ENCODE measurements at places on chromosomes 7 and 10. TPM values are rescaled to one million over a fixed set of nuclear protein-coding genes. Genes with fewer than 3 reads are reported as not detected.
A peak's percentile ranks its signal among the peaks of the same experiment; 100 is the strongest.

- no peak for DNase-seq
Observed at GRCh38 chr7:55180963-55181542, 162.2 kb downstream of the EGFR start.

GRCh38 chr7:77799078-77799964 is 748 bp downstream of the PHTF2 start:
- DNase-seq = peak; percentile 30

- DNase-seq = no peak
Observed at GRCh38 chr10:119701861-119702260, 24.0 kb upstream of the INPP5F start.

- no peak for DNase-seq
Observed at GRCh38 chr7:104367926-104368325, 39.5 kb downstream of the LHFPL3 start.

VSTM4 gene
- total RNA-seq = 1.7 TPM

GRCh38 chr7:2948749-2949148 is 94.9 kb downstream of the CARD11 start:
- DNase-seq = no peak

MBL2 gene
- 0.17 TPM for total RNA-seq

MET gene
- total RNA-seq = 254 TPM

- DNase-seq = no peak
Observed at GRCh38 chr10:121658111-121658510, 59.9 kb upstream of the FGFR2 start.

Measured in Caki2 (cell line).